GM12865 (cell line): ENCODE measurements at places on chromosomes 13 and 19.
A peak's percentile ranks its signal among the peaks of the same experiment; 100 is the strongest.

GRCh38 chr19:5480427-5480836, 25.2 kb downstream of the ZNRF4 start:
- DNase-seq: peak; percentile 24

GRCh38 chr13:102555914-102556553, 40.8 kb upstream of the TPP2 start:
- DNase-seq: peak; percentile 39

GRCh38 chr13:65937251-65937650, 1292.9 kb downstream of the PCDH9 start:
- no peak for DNase-seq

DNA sequence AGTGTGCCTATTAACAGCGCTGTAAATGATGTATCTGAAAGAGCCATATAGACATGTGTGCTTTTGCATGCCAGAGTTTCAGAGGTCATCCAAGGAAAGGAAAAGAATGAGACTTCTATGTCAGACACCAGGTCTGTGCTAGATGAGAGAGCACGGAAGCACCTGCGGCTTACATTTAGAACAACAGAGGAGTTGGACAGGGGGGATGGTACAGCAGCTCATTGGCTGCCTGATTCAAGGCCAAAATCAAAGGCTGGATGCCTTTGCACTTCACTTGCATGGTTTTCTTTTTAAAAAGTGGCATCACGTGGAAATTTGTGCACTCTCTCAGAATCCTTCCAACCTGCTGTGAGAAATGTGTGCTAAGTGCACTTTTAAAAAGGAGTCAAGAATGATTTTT, 32.8 kb upstream of the AMER2 start:
- DNase-seq: no peak

DNA sequence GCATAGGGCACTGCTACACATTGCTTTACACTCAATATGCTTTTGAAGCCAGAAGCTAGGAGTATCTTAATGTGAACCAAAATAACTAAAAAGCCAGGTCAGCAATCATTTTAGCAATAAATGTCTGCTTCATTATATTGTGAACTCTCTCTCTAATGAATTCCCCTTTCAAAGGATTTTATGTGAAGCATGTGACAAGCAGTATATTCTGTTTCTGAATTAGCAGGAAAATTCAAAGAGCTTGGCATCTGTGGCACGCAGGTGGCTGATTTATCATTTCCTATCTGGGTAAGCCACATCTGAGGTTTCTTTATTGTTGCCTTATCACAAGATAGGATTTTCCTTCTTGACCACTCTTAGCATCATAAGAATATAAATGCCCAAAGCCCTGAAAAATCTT, 56.8 kb upstream of the KLF12 start:
- DNase-seq: no peak

DNA sequence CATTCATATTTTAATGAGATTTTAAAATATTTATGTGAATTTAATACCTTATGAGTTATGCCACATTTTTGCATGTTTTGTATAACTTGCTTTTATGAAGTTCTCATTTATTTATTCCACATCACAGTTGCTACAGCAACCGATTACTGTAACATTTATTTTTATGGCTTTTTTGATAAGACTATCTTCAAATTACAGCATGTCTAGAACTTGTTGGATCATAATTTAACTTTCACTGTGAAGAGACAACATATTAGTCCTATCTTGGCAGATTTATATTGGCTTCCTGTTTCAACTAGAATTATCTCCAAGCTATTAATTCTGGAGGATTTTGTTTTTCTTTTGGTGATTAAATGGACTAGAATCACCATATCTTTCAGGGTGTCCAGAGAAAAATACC, 793.7 kb upstream of the SLITRK5 start:
- DNase-seq: no peak

GRCh38 chr19:45125360-45125759, 32.4 kb downstream of the PPP1R37 start:
- DNase-seq: no peak

GRCh38 chr19:38134540-38135149, 89.4 kb downstream of the DPF1 start:
- DNase-seq: peak; percentile 63

GRCh38 chr13:21256351-21256761, 79.9 kb downstream of the MRPL57 start:
- DNase-seq: no peak

GRCh38 chr19:49468746-49469447, 5.1 kb upstream of the FLT3LG start:
- DNase-seq: peak; percentile 98

DNA sequence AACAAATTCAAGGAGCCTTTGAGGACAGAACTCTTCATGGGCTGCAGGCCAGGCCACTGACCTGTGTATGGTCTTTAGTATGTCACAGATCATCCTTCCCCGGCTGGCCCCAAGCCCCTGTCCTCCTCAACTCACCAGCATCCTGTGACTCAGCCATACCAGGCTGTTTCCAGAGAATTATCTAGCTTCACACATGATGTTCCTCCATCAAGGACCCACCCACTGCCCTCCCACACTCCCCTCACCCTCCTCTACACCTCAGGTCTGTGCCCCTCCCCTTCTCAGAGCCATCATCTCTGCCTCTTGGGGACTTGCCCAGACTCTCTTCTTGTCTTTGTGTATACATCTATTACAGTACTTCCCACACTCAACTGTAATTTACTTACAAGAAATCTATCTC, 14.7 kb downstream of the DCT start:
- DNase-seq: no peak

- no peak for DNase-seq
These were observed at the start of gene ERFL for GRCh38 chr19:41928221-41928683. TSS of gene ERFL (minus strand) at chr19:41928449. CDS start at chr19:41912919, 15,530 bp downstream.

GRCh38 chr13:51444922-51445321, 7.9 kb downstream of the INTS6 start:
- DNase-seq: no peak

- DNase-seq: peak; percentile 77
These were observed 90.6 kb downstream of the KL start for GRCh38 chr13:33106656-33107360.

DNA sequence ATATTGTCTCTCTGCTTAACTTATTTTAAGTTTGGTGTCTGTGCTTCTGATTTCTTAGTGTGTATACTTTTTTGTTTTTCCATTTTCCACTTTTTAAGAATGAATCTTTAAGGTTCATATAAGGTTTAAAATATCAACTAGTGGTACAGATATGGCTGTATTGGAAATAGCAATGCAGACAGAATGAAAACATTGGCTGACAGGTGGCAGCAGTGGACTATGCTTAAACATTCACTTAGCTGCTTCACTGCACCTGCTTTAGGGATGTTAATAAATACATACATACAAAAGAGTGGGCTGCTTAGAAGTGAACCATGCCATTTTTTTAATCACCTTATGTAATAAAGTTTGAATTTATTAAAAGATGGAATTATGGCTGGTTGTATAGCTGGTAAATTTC, 27.3 kb downstream of the TM9SF2 start:
- peak; percentile 53 for DNase-seq

DNA sequence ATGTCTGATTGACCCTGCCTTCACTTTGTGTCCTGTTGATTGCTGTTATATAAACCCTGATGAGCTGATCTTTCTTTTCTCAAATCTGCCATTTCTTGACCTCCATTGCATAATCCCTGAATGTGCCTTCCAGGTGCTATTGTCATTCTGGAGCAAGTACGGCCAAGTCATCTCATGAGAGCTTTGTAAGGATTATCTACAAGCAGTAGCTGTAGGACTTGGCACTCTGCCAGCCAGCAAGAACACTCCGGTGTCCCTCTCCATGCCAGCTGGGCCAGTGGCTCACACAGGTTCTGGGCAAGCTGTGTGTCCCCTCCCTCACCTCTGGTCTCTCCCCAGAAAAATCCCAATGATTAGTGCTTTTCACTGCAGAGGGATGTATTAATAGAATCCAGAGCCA, 348.1 kb downstream of the FOXO1 start:
- no peak for DNase-seq

DNA sequence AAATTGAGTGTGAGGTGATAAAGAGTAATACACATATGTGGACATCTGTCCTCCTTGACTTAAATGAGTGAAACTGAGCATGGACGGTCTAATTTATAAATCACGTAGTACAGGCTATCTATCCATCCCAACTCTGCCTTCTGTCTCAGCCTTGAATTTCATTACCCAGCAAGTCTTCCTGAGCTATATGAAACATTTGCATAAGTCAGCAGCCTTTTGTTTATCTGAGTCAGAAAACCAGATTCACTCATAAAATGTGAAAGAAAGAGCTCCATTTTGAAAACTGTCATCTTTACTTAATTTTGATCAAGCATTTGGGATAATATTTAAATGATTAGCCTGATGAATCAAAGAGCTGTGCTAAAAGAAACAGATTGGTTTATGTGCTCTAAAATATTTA, 197.9 kb downstream of the LHFPL6 start:
- DNase-seq: no peak

DNA sequence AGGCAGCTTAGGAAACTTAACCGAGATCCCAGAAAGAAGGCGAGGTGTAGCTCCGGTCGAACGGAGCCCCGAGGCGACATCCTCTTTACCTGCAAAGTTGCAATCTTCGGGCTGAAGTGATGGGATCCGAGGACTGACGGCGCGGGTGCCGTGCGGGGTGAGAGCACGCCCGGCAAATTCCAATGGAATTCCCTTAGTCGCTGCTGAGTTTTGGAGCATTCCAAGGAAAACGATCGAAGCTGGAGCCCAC, 141 bp downstream of the TRPC4 start:
- DNase-seq: no peak

GRCh38 chr19:51568456-51568855, 2.6 kb upstream of the ZNF175 start:
- DNase-seq: no peak

- peak; percentile 74 for DNase-seq
These were observed 7.7 kb upstream of the MISP start for GRCh38 chr19:743168-743687.

DNA sequence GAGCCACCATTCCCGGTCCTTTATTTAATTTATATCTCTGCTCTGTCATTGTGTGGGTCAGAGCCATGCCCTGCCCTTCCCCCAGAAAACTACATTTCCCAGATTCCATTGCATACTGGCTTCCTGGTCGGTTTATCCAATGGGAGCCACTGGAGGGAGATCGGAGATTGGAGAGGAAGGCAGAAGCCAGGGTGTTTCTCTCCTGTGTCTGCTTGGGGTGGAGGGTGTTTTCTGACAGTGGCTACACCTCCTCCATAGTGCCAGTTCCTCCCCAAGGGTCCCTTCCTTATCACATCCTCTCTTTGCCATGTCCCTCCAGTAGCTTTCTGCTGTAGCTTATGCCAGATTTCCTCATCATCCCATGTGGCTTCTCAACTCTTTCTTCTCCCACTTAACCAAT, 19.0 kb downstream of the OLFM2 start:
- DNase-seq: peak; percentile 41

DNA sequence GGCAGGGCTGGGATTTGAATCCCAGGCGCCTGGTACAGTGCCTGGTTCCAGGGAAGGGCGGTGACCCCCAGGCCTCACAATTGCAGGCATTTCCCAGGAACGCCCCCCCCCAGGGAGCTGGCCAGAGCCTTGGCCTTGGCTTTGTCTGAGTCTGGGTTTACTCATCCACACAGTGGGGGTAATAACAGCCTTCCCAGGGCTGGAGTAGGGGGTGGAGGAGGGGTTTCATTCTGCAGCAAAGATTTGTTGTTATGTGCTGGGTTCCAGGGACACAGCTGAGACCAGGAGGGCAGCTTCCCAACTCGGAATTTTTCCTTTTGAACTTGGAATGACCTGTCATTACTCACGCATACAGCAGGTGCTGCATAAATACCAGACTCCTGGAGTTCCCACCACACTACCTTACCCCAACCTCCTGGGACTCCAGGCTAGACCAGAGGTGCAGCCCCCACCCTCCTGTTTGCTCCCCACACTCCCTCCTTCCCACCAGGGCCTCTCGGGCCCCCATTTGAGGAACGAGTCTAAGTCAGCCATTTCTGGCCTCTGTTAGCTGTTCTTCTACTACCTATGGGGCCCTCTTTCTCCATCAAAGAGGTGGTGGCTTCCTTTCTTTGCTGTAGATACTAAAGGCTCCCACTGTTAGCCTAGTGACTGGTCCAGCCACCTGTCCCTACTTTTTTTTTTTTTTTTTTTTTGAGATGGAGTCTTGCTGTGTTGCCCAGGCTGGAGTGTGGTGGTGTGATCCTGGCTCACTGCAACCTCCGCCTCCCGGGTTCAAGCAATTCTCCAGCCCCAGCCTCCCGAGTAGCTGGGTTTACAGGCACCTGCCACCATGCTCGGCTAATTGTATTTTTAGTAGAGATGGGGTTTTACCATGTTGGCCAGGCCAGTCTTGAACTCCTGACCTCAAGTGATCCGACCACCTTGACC, 1.6 kb upstream of the ADAMTS10 start:
- DNase-seq: no peak

DNA sequence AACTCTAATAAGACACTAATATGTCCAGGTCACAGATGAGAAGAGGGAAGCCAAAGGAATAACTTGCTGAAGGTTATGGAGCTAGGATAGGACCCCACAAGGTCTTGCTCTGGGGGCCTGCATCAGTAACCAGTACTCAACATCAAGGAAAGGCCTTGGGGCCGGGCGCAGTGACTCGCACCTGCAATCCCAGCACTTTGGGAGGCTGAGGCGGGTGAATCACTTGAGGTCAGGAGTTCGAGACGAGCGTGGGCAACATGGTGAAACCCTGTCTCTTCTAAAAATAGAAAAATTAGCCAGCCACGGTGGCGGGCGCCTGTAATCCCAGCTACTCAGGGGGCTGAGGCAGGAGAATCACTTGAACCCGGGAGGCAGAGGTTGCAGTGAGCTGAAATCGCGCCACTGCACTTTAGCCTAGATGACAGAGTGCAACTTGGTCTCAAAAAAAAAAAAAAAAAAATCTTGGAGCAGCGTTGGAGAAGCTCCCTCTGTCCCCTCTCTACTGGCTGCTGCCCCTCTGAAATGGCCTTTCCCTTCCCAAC, 1.8 kb downstream of the LONP1 start:
- DNase-seq: no peak

DNA sequence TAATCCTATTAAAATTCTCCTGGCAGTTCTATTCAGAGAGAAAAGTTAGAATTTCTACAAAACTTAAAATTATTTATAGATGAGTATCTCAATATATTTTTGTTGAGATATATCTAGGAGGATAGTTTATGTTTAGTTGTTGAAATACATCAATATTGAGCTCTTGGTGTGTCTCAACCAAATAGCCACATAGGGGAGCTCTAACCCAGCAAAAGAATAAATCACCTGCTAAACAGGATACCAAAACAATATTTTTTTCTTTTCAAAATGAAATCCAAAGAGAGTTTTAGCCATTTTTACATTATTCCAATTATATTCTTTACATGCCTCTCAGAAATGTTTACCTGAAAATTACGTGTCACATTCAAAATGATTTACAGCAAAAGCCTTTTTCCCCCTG, 954.7 kb downstream of the SLITRK6 start:
- DNase-seq: no peak

- DNase-seq: no peak
These were observed 38.9 kb downstream of the CAPN12 start for GRCh38 chr19:38705197-38706019.

GRCh38 chr13:111632906-111633305, 312.5 kb downstream of the TEX29 start:
- no peak for DNase-seq

GRCh38 chr13:76992548-76993001, 694 bp downstream of the CLN5 start:
- DNase-seq: peak; percentile 43
